ENCODE measurements at places on chromosomes 16 and 17.
A peak's percentile ranks its signal among the peaks of the same experiment; 100 is the strongest.

DNA sequence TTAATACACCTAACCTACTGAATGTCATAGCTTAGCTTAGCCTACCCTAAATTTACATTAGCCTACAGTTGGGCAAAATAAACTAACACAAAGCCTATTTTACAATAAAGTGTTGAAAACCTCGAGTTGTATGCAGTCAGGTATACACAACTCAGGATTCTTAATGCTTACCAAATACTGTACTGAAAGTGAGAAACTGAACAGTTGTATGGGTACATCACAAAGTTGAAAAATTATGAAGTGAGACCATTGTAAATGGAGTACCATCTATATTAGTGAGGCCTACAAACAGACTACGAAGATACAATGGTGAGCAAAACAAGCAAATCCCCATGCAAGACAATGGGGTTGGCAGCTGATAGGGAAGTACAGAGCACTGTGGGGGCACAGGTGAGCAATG lies 79.7 kb downstream of the VAT1L start:
- no peak for DNase-seq

DNA sequence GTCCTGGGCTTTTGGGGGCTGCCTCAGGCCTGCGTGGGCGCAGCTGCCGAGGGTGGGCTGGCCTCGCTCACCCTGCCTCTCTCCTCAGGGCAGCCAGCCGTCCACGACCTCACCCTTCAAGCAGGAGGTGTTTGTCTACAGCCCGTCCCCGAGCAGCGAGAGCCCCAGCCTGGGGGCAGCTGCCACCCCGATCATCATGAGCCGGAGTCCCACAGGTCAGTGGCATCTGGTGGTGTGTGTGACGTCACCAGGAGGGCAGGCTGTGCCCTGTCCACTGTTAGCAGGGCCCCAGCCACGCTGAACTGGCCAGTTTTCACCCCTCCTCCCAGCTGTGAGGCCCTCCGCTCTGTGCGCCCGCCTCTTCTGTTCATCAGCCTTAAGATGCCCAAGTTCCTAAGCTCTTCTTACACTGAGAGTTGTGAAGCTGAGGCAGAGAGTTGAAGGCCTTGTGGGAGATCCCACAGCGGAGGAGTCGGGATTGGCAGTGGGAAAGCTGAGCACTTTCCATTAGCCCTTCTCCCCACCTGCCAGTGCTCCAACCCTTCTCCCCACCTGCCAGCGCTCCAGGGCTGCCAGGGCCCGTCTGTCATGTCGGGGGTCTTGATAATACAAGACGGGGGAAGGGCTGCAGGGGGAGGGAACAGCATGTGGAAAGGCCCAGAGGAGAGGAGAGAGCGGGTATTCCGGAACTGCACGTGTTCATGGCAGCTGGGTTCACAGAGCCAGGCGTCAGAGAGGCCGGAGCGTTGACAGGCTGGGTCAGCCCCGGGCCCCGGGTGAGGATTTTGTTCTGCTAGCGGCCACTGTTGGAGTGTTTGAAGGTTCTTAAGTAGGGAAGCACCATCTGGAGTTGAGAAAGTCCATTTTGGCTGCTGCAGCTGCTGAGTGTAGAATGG lies 36.3 kb downstream of the OR1D5 start:
- no peak for DNase-seq

GRCh38 chr17:8025176-8025911 lies 13.5 kb upstream of the ALOX15B start:
- DNase-seq: no peak

DNA sequence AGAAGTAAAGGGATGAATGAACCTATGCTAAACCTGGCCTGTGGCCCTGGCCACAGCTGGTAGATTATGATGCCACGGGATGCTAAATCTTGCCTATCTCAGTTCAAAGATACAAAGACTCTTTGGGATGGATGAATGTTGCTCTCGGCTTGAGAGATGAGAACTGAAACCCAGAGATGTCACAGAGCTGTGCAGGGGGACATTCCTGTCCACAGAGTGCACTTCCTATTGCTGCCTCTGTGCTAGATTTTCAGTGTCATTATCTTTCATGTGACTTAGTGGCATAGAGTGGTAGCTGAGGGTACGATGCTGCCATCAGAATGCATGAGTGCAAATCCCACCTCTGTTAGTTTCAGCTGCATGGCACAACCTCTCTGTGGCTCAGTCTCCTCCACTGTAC lies 2.3 kb upstream of the MT1M start:
- no peak for DNase-seq

- no peak for DNase-seq
These were observed 35.5 kb upstream of the CDC42EP4 start for GRCh38 chr17:73347351-73347750.

GRCh38 chr17:71572343-71572742 lies 548.5 kb upstream of the SOX9 start:
- no peak for DNase-seq

DNA sequence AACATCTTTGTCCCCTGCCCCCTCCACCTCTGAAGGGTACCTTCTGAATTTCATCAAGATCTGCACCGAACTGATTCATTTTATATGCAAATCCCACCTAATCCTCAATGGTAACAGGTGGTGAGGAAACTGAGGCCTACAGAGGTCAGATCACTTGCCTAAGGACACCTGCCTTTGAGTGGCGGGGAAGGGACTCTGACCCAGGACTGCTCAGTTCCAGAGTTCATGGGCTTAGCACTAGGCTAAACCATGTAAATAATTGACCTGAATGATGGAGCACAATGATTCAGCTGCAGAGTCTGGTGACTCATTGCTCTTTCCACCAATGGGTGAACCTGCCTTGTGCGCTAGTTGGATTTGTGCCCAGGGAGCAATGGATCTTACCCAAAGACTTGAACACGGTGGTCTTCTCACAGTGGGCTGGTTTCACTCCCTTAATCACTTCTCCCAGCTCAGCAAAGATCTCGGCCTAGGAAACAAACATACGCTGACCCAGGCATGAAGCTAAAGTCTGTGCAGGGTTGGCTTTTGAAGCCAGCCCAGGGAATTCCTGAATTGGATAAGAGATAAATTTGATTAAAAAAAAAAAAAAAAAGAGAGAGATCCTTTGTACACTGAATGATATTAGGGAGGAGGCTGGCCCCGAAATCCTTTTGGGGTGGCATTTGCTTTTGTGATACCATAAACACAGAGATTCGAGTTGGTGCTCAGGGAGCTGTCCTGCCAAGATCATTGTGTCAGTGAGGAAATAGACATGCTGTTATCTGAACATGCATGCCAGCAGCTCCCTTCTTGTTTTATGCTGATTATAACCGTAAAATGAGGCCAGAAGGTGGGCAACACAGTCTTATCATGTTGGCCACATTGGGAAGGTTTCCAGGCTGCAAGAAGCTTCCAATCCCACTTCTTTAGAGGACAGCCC lies 17.0 kb downstream of the CRYM start:
- DNase-seq: peak; percentile 51

GRCh38 chr17:34913001-34913400 lies 48.3 kb downstream of the CCT6B start:
- DNase-seq: no peak

DNA sequence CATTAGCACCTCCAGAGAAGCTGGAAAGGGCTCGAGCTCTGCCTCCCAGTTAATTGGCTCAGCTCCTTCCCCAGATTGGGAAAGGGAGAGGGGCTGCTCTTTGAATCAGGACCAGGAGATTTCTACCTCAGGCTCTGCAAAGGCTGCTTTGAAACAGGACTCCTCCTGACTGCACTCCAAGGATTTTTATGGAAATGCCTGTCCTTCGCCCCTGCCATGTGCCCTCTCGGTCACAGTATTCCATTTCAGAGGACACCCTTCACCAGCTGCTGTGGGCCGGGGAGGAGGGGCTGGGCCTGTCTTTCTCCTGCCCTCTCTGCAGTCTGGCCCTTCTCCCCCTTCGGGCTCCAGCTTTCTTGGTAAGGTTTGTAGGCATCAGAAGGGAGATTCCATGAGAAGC lies 13.6 kb downstream of the MRM1 start:
- no peak for DNase-seq

DNA sequence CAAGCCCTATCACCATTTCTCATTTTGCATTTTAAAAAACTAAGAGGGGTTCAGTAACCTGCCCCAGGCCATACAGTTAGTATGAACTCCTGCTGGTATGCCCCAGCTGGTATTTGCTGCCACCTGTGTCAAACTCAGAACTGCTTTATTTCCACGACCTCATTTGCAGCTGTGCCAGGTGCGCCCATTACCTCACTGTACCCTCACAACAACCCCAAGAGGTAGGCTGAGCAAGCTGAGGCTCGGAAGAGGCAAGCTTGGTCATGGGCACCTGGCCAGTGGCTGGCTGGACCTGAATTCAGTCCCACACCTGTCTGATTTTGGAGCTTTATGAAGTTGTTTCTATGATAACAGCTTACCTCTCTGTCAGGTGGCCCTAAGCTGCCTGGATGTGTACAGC lies 7.6 kb downstream of the EPN2 start:
- DNase-seq: no peak

DNA sequence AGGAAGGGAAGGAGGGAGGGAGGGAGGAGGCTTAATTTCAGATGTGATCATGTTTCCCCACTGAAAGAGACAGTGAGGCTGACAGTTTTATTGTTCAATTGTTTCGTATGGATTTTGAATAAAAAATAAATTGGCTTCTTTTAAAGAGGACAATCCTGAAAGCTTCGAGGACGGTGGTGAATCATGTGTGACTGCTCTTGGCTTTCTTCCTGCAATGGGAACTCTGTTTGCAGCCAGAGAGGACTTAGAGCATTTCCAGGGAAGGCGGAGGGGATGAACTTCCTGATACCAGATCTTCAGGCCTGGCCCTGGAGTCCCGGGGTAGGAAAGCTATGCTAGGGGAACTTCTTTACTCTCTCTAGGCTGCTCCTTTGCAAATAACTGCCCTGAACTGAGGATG lies 72.8 kb upstream of the C16orf82 start:
- DNase-seq: no peak

DNA sequence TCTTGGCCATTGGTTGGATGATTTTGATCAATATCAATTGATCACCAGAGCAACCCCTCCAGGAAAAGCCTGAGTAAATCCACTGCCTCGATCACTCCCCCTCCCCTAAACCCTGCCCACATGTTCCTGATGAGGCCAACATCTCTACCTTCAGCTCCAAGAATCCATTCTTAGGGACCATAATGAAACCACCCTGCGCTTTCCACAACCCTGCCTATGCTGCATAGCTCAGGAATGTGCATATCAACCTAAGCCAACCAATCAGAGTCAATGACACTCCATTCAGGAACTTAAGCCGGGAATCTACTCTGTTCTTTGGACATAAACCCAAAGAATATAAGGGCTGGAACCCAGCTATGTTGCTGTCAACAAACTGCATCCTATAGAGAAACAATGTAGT lies 86.3 kb downstream of the MYH11 start:
- DNase-seq: no peak

GRCh38 chr16:3618769-3619141 lies 7.3 kb upstream of the SLX4 start:
- DNase-seq: peak; percentile 68

DNA sequence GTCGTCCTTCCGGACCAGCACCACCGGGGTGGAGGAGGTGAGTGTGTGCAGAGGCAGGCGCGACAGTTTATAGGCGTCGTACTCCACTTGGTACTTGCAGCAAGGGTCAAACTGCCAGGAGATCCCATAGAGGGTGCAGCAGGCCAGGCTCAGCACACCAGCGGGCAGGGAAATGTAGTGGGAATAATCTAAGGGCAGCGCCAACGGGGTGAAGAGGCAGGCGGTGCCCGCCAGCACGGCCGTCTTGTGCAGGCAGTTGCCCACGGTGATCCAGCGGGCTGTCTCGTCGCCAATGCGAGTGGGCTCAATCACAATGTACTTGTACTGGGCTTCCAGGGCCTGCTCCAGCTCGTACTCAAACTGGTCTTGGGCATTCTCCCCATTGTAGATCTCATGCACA lies 15.6 kb downstream of the TMEM11 start:
- DNase-seq: no peak

- no peak for DNase-seq
These were observed 4.2 kb downstream of the NR1D1 start for GRCh38 chr17:40095944-40096791.

GRCh38 chr16:30458561-30459394 lies 13.1 kb upstream of the SEPHS2 start:
- DNase-seq: no peak

DNA sequence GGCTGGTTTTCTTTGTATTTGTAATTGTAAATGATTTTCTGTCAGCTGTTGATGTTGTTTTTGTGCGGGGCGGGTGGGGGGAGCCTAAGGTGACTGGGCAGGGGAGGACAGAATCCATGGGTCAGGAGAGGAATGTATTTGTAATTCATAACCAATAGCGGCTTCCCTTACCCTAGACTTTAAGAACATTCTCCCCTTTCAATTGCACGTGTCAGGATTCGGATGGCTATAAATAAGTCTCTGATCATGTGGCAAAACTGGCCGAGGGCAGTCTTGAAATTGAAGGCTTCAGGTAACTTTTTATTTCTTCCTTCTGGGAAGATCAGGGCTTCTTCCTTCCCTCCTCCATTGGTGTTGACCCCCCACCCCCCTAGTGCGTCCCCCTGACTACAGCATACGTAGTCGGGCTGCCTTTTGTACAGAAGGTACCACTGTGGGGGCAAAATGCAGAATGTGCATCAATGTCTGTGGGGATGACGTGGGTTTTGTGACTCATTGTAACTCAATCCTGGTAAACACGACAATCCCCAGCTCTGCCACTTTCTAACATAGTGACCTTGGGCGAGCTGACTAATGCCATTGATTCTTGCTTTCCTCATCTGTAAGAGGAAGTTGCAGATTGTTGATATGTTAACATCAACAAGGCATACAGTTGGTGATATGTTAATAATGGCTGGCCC lies 16.2 kb downstream of the MARCHF10 start:
- DNase-seq: peak; percentile 61

- DNase-seq: no peak
These were observed 108.5 kb upstream of the RCVRN start for GRCh38 chr17:10013365-10014112.

GRCh38 chr16:56849690-56850680 lies 15.0 kb upstream of the SLC12A3 start:
- no peak for DNase-seq

DNA sequence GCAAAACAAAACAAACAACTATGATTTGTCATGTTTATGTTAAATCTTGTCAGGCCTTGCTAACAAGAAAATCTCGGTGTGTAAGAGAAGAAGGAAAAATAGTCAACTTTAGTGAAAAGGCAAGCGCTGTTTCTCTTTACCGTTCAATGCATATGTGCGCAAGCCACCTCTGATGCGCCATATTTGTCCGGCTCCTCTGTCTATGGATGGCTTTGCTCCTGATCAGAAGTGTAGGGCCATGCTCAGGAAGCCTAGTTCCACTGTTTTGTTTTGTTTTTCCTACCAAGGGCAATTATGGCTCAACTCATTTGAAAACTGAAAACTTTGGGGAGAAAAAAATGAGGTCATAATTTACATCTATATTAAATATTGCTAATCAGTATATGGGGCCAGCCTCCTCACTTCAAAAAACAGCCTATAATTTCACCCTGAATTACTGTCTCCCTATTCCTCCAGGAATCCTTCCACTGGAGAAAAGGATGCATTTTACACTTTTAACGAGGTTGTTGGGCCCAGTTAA lies 4.5 kb downstream of the MAF start:
- DNase-seq: no peak

GRCh38 chr17:40940266-40940665 lies 2.8 kb upstream of the KRT23 start:
- DNase-seq: no peak

Measured in HCT116 (cell line).